Astrocyte of the spinal cord (primary cell): ENCODE measurements at places on chromosomes 6 and 20.

GRCh38 chr6:35312076-35312800 is 14.6 kb downstream of the DEF6 start:
- DNase-seq = no peak

DNA sequence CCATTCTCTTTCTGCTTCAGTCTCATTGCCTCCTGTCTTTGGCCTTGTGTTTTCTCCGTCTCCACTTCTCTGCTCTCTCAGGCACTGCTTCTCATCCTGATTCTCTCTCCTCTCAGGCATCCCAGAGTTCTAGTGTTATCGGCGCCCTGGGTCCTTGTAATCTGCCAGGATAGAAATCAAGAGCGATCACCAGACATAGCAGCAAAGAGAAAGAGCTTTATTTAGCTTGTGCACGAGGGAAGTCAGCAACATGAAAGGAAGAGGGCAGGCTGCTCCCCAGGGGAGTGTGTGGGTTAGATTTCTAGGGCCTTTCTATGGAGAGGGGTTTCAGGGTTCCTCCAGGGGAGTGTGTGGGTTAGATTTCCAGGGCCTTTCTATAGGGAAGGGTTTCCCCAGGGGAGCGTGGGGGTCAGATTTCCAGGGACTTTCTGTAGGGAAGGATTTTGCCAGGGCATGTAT is 32.5 kb downstream of the SUN5 start:
- DNase-seq = no peak

DNA sequence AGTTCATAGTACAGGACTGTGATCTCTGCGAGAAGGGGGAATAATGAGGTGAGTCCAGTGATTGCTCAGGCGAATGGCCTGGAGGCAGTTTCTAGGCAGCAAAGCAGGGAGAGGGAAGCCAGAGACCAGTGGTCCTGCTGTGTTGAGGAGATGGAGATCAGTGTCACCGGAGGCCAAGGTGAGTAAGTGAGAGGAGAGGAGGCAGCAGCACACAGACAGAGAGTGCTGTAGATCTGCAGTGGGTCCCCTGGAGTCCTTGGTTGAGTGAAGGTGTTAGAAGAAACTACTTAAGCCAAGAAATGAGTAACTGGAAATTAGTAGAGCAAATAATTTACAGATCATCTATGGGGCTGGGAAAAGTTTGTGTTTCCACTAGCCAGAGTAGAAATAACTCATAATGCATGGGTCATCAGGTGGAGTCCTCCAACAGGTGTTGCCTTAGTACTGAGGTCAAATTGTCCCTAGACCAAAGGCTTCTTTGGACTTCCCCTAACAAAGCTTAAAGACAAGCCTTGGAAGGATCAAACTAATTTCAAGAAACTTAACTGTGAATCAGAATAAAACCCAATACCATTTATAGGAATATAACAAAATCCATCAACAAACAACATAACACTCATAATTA is 13.6 kb downstream of the HEBP2 start:
- no peak for DNase-seq

GRCh38 chr20:62970307-62971210 is 18.1 kb downstream of the SLC17A9 start:
- no peak for DNase-seq

DNA sequence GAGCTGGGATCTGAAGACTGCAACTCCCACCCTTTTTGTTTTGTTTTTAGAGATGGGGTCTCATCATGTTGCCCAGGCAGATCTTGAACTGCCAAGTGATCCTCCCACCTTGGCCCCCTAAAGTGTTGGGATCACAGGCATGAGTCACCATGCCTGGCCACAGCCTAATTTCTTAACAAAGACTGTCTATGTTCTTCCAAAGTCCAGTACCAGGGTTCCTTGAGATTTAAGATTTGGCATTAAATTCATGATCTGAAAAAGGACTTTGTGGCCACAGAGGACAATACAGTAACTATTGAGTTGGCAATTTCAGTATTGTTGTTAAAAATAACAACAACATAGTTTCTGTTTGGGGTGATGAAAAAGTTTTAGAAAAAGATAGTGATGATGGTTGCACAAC is 28.7 kb upstream of the BEND3 start:
- DNase-seq = no peak

DNA sequence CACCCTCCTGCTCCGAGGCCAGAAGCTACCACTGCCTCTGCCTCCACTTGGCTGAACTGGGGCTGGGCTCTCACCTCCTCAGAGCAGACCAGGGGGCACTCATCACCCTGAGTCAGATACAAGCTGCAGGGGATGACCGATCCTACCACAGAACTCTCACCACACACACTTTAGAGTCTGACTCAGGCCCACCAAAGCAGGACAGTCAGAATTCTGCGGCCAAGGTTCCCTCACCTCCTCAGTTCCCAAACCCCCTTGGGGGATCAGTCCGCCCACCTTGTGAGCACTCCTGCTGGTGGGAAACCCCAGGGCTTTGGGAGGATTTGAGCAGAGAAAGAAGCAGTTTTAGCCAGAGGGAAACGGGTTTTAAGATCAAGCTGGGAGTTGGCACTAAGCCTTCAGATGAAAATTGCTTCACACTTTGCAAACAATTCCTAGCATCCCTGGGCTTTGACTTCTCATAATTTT is 587.8 kb upstream of the JAG1 start:
- DNase-seq = peak; percentile 97

DNA sequence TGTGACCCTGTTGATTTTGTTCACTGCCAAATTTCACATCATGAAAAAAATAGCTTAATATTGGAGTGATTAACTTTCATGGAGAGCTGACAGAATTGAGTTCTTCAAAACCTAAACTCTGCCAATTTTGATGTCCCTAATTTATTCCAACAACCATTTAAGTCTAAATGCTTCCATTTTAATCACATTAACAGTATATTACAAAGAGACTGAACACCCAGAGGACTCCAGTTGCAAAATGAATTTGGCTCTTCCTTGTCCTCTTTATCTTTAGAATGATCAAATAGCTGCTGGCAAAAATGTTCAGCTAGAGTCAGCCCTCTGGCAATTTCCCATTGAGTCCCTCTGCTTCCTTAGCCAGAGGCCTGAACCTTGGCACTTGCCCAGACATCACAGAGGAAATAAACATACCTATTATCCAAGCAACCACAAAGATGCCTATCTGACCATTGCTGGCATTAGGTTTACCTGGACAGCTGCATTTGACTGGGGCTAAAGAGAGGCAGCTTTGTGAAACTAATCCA is 299.0 kb upstream of the STXBP5 start:
- peak; percentile 64 for DNase-seq

DNA sequence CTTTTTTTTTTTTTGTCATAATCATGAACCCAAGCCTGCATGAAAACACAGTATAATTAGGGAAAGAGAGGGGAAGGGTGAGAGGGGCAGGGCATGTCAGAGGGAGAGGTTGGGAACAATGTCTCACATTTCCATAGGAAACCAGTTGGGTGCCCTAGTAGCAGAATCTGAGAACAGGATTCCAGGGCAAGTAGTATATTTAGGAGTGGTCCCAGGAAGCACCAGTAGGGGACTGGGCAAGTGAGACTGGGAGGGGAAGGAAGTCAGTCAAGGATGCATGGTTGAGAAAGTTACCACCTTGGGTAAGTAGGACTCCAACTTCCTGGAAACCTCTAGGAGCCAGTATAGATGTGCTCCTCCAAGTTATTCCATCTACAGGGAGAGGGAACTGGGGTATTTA is 88.6 kb upstream of the MAFB start:
- DNase-seq = no peak

DNA sequence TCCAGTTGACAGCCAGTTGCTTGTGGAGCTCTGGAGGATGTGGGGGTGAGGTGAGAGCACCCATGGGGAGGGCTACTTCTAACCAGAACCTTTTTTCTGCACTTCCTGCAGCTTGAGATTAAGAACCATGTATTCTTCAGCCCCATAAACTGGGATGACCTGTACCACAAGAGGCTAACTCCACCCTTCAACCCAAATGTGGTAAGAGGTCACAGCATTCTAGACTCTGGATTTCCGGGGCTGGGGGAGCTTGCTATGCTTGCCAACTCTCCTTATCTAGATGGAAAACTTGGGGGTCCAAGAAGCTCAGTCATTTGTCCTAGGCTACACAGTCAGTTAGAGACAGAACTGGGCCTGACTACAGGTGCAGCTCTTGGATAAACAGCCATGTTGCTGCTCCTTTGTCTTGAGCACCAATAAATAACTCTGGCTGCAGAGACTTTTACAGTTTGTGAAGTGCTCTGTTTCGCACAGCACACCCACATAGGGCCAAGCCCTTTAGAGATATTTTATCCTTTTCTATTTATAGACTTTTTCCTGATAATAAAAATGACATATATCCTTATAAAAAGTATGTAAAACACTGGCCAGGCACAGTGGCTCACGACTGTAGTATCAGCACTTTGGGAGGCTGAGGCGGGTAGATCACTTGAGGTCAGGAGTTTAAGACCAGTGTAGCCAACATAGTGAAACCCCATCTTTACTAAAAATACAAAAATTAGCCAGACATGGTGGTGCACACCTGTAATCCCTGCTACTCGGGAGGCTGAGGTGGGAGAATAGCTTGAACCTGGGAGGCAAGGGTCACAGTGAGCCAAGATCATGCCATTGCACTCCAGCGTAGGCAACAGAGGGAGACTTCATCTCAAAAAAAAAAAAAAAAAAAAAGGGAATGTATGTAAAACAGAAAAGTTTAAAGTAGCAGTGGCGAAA is 10.6 kb upstream of the IFT52 start:
- DNase-seq = no peak

- DNase-seq = no peak
Measured at GRCh38 chr6:111399626-111400025, 83.4 kb downstream of the REV3L start.

- no peak for DNase-seq
Measured at GRCh38 chr6:44527583-44528369, 140.3 kb downstream of the CDC5L start.

DNA sequence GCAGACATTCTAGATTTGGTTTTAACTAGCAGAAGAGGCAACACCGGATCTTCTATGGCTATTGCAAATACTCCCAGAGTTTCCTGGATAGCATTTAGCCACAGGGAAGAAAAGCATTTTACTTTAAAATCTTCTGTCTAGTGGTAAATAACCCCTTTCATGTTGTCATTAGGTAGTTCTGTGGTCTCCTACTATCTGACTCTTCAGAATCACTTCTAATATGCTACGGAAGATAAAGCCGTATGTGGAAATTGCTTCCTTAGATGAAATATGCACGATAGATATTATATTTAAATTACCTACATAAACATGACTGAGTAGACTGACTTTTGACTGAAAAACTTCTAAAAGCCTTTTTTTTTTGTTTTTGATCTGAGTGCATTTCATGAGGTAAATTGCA is 759 bp downstream of the CRISP3 start:
- DNase-seq = no peak

GRCh38 chr6:12339022-12339421 is 48.9 kb downstream of the EDN1 start:
- DNase-seq = no peak

GRCh38 chr6:119116712-119117281 is 38.3 kb upstream of the FAM184A start:
- DNase-seq = no peak

DNA sequence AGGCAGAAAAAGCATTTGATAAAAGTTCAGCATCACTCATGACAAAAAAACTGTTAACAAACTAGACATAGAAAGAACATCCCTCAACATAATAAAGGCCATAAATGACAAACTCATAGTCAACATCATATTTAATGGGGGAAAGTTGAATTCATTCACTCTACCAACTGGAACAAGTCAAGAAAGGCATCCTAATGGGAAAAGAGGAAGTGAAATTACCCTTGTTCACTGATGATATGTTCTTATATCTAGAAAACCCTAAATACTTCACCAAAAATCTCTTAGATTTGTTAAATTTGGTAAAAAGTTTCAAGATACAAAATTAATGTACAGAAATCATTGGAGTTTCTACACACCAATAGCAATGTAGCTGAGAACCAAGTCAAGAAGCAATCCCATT is 48.9 kb downstream of the GGTLC1 start:
- no peak for DNase-seq

DNA sequence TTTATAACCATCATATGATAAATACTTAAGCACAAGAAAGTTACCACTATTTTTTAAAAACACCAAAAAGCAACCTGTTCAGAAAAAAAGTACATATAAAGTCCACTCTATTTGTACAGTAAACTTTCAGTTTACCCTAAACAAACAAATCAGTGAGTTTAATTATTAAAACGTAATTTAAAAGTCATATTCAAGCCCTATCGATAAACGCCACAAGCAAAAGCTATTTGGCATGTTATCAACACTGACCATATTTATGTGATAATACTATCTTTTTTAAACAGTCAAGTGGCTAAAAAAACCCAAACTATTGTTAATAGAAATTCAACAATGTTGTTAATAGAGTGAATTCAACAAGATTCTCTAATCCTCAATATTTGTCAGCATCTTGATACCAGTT is 1.9 kb downstream of the KATNA1 start:
- DNase-seq = no peak

DNA sequence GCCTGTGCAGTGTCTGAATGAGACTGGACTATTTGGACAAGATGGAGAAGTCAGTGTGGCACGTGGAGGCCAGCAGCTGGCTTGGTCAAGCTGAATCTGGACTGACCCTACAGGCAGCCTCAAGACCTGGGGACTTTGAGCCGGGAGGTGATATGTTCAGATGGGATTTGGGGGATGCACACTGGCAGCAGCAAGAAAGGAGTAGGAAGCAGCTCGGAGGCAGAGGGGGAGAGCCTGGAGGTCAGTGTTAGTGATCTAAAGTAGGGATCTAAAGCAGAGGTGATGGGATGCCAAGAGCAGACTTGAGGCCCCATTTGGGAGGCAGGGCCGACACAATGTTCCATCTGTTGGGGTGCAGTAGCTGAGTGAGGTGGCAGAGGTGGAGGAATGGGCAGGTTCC is 2.8 kb downstream of the MAPK13 start:
- no peak for DNase-seq

DNA sequence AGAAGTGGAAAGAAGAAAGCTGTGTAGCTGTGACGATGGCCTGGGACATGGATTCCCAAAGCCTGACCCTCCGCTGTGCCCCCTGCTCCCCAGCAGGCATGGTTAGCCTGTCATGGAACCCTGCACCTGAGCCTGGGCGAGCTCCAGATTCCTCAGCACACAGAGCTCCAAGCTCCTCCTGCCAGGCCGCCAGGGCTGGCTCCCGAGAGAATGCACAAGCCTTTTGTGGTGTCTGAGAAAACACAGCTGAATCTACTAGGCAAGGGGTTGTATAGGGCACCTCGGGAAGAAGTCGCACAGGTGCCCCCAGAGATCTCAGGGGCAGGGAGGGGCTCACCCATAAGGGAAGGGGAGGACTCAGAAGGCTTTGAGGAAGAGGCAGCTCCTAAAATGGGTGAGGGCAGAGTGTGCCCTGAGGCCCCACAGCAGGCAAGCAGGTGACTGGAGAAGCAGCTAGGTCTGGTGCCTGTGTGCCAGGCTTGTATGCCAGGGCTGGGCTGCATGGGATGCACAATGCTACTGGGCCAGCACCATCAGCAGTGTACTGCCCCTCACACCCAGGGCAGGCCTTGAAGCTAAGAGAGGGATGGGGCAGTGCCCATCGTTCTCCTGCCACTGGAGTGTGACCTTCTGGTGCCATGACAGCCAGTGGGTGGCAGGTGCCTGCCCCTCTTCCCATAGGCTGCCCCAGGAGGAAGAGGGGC is 64.3 kb upstream of the CD93 start:
- DNase-seq = no peak

- no peak for DNase-seq
Measured at GRCh38 chr6:34150766-34151165, 4.9 kb upstream of the GRM4 start.

GRCh38 chr20:46209930-46210671 is 92.0 kb downstream of the CD40 start:
- no peak for DNase-seq

- DNase-seq = peak; percentile 59
Measured at GRCh38 chr20:40489886-40490285, 199.2 kb downstream of the MAFB start.
